ENCODE measurements at places on chromosomes 2 and 18. TPM values are rescaled to one million over a fixed set of nuclear protein-coding genes. Genes with fewer than 3 reads are reported as not detected.

CRYGC gene
- not detected for total RNA-seq

DNA sequence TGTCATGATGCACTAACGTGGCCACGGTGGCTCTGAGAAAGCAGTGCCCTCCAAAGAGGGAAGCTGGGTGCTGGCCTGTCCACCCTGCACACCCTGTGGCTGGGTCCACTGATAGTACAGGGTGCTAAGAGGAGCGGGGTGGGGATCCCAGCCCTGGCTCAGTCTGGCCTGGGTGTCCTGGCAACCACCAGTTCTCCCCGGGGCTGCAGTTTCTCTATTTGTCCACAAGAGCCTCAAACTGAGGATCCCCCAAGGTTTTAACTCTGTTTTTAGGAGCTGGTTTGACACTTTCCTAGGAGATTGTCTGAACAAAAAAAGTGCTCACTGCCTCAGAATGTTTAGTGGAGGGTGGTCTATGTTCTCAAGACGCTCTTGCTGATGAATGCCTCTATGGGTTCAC lies 29.0 kb downstream of the EDAR start:
- H3K27ac ChIP-seq = no peak overlapping the region
- H3K27me3 ChIP-seq = no peaks in the 10 kb centered on the region
- no peak overlapping the region for H3K4me3 ChIP-seq
- DNase-seq = peak; percentile 16

DNA sequence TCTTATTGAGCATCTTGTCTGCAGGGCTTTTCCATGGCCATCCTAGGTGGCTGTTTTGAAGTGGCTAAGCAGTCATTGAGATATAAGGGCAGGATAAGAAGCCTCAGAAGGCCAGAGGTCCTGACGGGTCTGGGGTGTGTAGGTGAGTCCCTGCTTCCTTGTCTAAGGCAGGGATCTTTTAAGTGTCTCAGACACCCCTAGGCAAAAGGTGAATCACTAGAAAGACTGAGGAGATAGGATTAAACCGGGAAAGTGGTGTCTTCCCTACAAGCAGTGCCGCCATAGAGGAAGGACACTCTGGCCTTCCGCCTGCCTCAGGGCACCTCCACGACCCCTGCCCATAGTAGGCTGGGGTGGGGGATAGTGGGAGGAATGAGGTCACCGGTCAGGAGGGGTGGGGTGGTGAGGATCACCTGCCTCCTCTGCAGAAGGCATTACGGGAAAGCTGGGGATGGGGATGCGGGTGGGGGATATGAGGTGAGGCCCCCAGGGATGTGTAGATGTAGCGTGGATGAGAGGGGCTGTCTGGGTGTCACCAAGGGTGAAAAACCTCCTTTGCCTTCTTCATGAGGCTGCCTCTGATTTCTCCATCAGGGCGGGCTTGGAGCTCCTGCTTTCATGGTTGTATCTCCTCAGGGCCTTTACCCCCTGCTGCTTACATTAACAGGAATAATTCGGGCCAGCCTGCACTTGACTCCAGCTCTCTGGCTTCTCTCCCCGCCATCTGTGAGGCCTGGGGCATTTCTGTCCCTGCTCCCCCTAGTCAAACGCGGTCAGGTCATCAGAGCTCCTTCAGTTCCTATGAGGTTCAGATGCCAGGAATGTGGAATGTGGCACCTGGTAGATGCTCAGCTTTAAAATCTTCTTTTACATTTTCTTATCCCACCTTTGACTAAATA lies 244.0 kb downstream of the DYSF start:
- H3K4me3 ChIP-seq = no peak overlapping the region
- no peak overlapping the region for H3K27ac ChIP-seq
- H3K36me3 ChIP-seq = no peaks in the 10 kb centered on the region
- no peaks in the 10 kb centered on the region for H3K4me1 ChIP-seq
- no peak for DNase-seq
- H3K27me3 ChIP-seq = peaks cover 45% of the 10 kb centered on the region

KIF1A gene
- total RNA-seq = not detected

TMEM247 gene
- not detected for total RNA-seq

- DNase-seq = peak; percentile 76
- peak within 1 kb of the TSS; percentile 87 for H3K27ac ChIP-seq
- peaks cover 22% of the 10 kb centered on the region for H3K4me1 ChIP-seq
- H3K36me3 ChIP-seq = no peaks in the 10 kb centered on the region
Measured at GRCh38 chr2:188291617-188292347, at the start of gene GULP1. Gene GULP1 (plus strand): TSS chr2:188291874. CDS start chr2:188477703, 185,829 bp downstream.

RGPD5 gene
- 60.4 TPM for total RNA-seq

GRCh38 chr2:48929571-48930301 lies 174.2 kb upstream of the LHCGR start:
- H3K4me1 ChIP-seq = no peaks in the 10 kb centered on the region
- H3K4me3 ChIP-seq = no peak overlapping the region
- DNase-seq = peak; percentile 8
- H3K27ac ChIP-seq = no peak overlapping the region
- H3K36me3 ChIP-seq = no peaks in the 10 kb centered on the region

KLHL30 gene
- 0.27 TPM for total RNA-seq

DNA sequence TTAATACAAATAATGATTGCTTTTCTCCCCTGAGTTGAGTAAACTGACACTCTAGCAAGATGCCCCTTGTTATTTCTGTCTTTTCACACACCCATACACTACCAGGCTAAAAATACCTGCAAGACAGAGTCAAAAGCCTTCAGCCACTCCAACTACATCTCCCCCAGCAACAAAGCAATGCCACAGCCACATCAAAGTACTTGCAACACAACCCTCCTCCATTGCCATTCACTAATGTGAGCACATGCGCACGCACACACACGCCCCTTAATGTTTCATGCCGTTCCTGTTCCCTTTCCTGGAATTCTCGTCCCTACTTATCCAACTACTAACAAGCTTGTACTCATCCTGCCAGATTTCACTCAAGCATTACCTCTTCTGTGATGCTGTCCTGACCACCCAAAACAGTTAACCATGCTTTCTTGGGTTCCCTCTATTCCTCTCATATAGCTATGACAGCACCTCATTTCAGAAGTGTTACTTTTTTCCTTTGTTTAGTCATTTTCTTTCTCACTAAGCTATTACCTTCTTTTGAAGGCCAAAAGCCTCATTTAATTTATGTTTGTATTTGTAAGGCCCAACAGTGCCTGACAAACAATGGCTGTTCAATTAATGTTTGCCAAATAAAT lies 29.6 kb downstream of the SLC25A12 start:
- no peak overlapping the region for H3K27ac ChIP-seq
- H3K27me3 ChIP-seq = no peaks in the 10 kb centered on the region
- DNase-seq = peak; percentile 1
- peaks cover 6% of the 10 kb centered on the region for H3K36me3 ChIP-seq
- H3K4me3 ChIP-seq = no peak overlapping the region
- peaks cover 5% of the 10 kb centered on the region for H3K4me1 ChIP-seq

- DNase-seq = no peak
- peaks cover 27% of the 10 kb centered on the region for H3K4me1 ChIP-seq
- H3K27me3 ChIP-seq = no peaks in the 10 kb centered on the region
- no peak overlapping the region for H3K4me3 ChIP-seq
- H3K36me3 ChIP-seq = peaks cover 6% of the 10 kb centered on the region
Measured at GRCh38 chr2:111666160-111666559, 217.8 kb downstream of the ANAPC1 start.

GRCh38 chr2:198715302-198715835 lies 742.4 kb downstream of the SATB2 start:
- H3K4me1 ChIP-seq = no peaks in the 10 kb centered on the region
- no peak for DNase-seq
- no peak overlapping the region for H3K27ac ChIP-seq
- H3K36me3 ChIP-seq = no peaks in the 10 kb centered on the region
- no peak overlapping the region for H3K4me3 ChIP-seq

DLGAP1 gene
- not detected for total RNA-seq

- H3K4me3 ChIP-seq = no peak overlapping the region
- H3K27me3 ChIP-seq = peaks cover 7% of the 10 kb centered on the region
- H3K4me1 ChIP-seq = peaks cover 12% of the 10 kb centered on the region
Measured at GRCh38 chr2:27282892-27283291, 663 bp downstream of the TRIM54 start.

DNA sequence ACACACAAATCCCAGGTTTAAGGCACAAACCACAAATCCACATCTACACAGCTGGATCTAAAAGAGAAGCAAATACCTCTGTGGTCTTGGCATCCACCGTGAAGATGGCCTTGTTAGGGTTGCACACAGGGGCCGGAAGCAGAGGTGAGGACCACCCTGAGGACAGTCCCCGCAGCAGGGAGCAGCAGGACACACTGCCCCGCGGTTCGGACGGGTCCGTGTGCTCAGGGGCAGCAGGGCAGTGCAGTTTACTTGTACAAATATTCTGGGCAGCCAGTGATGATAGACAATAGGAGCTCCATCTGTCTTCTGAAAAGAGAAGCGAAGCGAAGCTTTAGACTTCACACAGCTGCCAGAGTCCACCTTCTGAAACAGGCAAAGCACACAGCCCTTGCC lies 8.8 kb downstream of the PASK start:
- no peak for DNase-seq
- no peak overlapping the region for H3K27ac ChIP-seq
- no peaks in the 10 kb centered on the region for H3K4me1 ChIP-seq
- peaks cover 15% of the 10 kb centered on the region for H3K36me3 ChIP-seq

- DNase-seq = no peak
- H3K4me1 ChIP-seq = peaks cover 6% of the 10 kb centered on the region
- H3K4me3 ChIP-seq = no peak overlapping the region
- no peak overlapping the region for H3K27ac ChIP-seq
Measured at GRCh38 chr2:30488012-30488659, 41.1 kb downstream of the LCLAT1 start.

- peaks cover 21% of the 10 kb centered on the region for H3K27me3 ChIP-seq
- H3K36me3 ChIP-seq = no peaks in the 10 kb centered on the region
- H3K4me3 ChIP-seq = no peak overlapping the region
- no peak overlapping the region for H3K27ac ChIP-seq
- no peak for DNase-seq
Measured at GRCh38 chr2:113092864-113093612, 25.3 kb downstream of the IL1F10 start.

DNA sequence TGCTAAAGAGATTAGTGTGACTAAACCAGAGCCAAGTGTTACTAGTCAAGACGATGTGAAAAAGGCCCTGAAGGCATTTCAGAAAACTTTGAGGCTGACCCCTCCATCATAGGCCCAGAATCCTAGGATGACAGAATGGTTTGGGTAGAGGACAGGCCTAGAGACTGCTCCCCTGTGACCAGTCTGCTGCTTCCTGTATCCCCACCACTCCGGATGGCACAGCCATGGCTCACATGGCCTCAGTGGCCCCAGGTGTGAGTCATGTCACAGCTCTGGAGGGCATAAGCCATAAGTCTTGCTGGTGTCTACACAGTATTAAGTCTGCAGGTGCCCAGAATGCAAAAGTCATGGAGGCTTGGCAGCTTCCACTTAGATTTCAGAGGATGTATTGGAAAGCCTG lies 12.4 kb upstream of the STAT1 start:
- no peak overlapping the region for H3K4me3 ChIP-seq
- no peaks in the 10 kb centered on the region for H3K27me3 ChIP-seq
- no peaks in the 10 kb centered on the region for H3K4me1 ChIP-seq
- no peak for DNase-seq
- H3K27ac ChIP-seq = no peak overlapping the region

GRCh38 chr2:237616373-237616733 lies 11.0 kb upstream of the LRRFIP1 start:
- H3K27ac ChIP-seq = no peak overlapping the region
- no peaks in the 10 kb centered on the region for H3K36me3 ChIP-seq
- DNase-seq = no peak
- peaks cover 6% of the 10 kb centered on the region for H3K4me1 ChIP-seq

GRCh38 chr2:70182689-70183088 lies 8.1 kb downstream of the C2orf42 start:
- H3K27ac ChIP-seq = no peak overlapping the region
- no peaks in the 10 kb centered on the region for H3K4me1 ChIP-seq
- no peak overlapping the region for H3K4me3 ChIP-seq
- DNase-seq = no peak
